ENCODE measurements at places on chromosomes 3 and 15. TPM values are rescaled to one million over a fixed set of nuclear protein-coding genes. Genes with fewer than 3 reads are reported as not detected.

Gene IGF1R
- total RNA-seq: 31.0 TPM

Gene LIPC
- total RNA-seq: 0.77 TPM

Gene FHIT
- 25.8 TPM for total RNA-seq

Gene HES1
- total RNA-seq: 32.2 TPM

Gene DNAH1
- total RNA-seq: 3.0 TPM

Measured in right cardiac atrium (tissue), 5 donors.